ENCODE measurements at places on chromosomes 1 and 21. TPM values are rescaled to one million over a fixed set of nuclear protein-coding genes. Genes with fewer than 3 reads are reported as not detected.

DNA sequence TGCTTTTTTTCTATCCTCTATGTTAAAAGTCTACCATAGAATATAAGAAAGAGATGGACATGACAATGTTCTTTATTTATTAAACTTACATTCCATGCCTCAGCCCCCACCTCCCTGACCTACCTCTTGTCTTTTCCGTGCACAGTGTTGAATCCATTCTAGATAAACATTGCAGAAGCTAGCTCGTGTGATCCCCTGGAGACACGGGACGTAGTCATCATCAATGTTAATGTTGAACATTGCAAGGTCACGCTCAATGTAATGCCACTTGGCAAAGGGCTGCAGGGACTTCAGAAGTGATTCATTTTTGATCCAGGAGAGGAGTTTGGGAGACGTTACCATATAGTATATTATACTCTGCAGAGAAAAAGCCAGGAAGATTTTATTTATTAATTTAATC, 66.4 kb downstream of the NTPCR start:
- no peak for DNase-seq

DNA sequence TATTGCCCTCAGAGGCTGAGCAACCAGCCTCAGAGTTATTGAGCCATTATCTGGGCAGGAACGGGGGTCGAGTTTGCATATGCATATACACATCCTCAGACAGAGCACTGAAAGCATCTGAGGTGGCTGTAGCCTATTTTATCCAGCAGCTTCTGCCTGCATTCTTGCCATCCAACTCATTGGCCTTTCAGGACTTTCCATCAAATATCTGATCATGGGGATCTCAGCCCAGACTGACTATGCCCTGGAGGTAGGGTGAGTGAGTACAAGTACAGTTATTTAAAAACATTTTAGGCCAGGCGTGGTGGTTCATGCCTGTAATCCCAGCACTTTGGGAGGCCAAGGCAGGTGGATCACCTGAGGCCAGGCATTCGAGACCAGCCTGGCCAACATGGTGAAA, 1.8 kb upstream of the MTF1 start:
- no peak for DNase-seq

- DNase-seq = no peak
Measured at GRCh38 chr1:177442584-177442983, 271.8 kb downstream of the BRINP2 start.

GRCh38 chr1:181208083-181208482, 119.6 kb downstream of the IER5 start:
- DNase-seq = no peak

DNA sequence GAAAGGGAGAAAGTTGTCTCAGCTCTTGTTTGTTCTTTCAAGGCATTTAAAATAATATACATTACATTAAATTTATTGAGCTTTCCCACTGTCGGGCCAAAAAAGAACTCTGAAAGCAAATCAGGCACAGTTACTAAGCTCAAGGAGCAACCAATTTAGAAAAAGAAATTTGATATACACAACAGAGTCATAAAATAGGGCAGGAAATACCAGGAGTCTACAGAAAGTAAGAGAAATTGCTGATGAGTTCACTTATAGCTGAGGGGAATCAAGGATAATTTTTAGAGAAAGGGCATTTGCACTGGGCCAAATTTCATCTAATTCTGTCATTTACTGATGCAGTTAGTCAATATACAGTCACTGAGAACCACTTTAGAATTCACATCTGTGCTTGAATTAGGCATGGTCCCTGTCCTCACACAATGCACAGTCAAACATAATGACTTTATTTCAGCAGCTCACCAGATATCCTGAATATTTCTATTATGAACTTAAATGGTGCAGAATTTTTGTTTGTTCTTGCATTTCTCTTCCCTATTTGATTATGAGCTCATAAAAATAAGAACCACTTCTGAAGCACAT, 249.6 kb upstream of the BEND5 start:
- no peak for DNase-seq

DNA sequence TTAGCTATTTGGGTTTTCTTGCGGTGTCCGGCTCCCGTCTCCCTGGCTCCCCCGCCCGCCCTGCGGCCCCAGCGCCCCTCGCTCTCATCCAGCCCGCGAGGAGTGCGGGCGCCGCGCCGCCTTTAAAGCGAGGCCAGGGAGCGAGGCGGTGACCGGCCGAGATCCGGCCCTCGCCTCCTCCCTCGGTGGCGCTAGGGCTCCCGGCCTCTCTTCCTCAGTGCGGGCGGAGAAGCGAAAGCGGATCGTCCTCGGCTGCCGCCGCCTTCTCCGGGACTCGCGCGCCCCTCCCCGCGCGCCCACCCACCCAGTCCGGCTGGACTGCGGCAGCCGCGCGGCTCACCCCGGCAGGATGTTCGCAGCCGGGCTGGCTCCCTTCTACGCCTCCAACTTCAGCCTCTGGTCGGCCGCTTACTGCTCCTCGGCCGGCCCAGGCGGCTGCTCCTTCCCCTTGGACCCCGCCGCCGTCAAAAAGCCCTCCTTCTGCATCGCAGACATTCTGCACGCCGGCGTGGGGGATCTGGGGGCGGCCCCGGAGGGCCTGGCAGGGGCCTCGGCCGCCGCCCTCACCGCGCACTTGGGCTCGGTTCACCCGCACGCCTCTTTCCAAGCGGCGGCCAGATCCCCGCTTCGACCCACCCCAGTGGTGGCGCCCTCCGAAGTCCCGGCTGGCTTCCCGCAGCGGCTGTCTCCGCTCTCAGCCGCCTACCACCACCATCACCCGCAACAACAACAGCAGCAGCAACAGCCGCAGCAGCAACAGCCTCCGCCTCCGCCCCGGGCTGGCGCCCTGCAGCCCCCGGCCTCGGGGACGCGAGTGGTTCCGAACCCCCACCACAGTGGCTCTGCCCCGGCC, 492 bp downstream of the HLX start:
- DNase-seq = no peak

- no peak for DNase-seq
Measured at GRCh38 chr1:77900687-77901293, 12.4 kb downstream of the NEXN start.

- DNase-seq = no peak
Measured at GRCh38 chr1:39632682-39633417, 6.6 kb downstream of the HEYL start.

GRCh38 chr21:32887026-32887425, 115.5 kb upstream of the PAXBP1 start:
- DNase-seq = no peak

DNA sequence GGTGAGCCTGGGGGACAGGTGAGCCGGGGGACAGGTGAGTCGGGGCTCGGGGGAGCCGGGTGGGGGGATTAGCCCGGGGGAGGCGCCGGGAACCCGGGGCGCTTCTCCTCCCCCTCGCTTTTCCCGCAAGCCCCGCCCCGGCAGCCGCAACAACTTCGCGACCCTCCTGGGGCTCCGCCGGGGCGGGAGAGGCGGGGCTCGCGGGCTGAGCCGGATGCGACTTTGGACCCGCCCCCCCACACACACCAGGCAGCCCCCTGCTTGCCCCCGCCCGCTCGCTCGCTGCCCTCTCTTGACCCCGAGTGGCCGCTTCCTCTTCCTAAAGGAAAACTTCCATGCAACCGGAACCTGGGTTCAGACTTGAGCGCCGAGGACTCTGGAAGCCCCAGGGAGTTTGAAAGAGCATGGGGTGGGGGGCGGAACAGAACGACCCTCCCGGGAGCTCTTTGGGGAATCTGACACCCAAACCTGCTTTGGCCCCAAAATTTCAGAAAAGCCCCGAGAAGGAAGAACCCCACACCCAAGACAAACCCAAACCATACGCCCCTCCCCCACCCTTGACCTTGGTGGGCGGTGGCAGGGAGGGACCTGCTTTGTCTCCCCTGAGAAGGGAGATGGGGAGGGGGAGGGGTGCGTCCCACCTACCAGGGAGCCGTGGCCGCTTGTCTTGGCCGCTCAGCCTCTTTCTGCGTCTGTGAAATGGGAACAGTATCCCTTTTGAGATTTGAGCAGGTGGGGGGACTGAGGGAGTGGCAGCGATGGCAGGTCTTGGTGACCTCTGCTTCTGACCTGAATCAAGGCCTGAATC, 550 bp downstream of the ARHGEF16 start:
- DNase-seq = no peak

DNA sequence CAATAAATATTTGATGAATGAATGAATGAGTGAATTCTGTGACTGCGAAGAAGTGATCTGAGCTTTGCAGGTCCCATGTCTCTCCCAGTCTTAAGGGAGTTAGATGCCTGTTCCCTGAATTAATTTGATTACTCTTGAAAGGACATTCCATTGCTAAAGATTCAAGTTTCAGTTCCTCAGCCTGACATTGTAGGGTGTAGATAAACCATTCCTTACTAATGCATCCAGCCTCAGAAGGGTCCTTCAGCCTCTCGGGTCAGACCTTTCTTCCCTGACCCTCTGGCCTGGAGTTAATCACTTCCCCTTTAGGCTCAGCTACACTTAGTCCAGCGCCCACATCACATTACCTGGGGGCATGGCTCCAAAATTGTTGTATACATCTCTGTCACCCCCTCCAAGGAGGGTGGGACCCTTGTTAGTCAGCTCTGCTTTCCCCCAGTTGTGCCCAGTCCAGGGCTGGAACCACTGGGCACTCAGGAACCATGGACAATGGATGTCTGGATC, 2.6 kb downstream of the INSRR start:
- no peak for DNase-seq

GRCh38 chr1:7171574-7171973, 386.3 kb downstream of the CAMTA1 start:
- no peak for DNase-seq

DNA sequence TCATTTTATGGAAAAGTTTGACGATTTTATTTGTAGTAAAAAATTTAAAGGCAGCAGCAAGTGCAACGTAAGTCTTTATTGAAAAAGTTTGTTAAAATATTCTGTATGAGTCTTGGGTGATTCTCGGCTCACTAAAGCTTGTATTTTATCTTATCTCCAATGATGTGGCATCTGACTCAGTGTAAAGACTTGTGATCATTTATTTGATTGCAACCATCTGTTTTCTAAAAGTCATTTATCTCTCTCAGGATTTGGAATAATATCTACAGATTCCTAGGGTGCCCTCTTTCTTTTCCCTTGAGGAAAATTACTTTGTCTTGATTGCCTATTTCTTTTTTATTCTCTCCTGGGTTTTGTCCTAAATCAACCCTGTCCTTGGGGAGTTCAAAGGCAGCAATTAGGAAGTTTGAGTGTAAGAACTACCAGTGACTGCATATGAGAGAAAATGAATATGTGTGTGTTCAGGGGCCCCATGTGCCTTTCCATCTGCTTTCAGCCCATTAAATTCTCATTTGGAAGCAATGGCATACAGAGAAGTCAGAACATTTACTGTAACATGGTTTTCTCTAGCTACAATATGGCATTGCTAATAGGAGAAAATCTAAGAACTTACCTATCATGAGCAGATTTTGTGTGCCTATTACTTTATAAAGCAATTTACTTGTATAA, 575.0 kb upstream of the CHRM3 start:
- no peak for DNase-seq

DNA sequence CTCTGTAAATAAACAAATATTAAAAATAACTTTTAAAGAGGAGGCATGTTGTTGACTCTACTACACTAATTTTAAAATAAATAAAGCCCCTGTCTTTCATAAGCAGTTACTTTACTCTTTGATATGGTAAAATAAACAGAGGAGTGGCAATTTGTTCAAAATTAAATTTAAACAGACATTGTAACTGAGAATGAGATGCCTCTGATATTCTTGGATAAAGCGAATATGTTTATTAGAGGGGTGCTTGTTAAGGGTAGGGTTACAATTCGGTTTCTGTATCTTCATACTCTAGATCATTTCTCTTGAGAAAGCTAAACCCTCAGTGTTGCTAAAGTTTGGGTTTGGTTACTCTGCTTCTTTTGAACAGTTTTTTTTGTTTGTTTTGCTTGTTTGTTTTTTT, 19.6 kb downstream of the LPAR3 start:
- no peak for DNase-seq

Gene ACTL8
- not detected for polyA plus RNA-seq

Gene IL19
- polyA plus RNA-seq = not detected

Gene DPM3
- 23.9 TPM for polyA plus RNA-seq

Gene SERBP1
- 441 TPM for polyA plus RNA-seq

Gene CNR2
- polyA plus RNA-seq = 0.06 TPM
